ENCODE measurements at places on chromosomes 16 and 17.

- no peak for DNase-seq
Observed at GRCh38 chr17:2123375-2124251, 68.7 kb downstream of the HIC1 start.

- DNase-seq = no peak
Observed at GRCh38 chr17:17071531-17072360, 29.5 kb downstream of the MPRIP start.

- DNase-seq = no peak
Observed at GRCh38 chr17:3891626-3892094, 1.2 kb downstream of the CAMKK1 start.

DNA sequence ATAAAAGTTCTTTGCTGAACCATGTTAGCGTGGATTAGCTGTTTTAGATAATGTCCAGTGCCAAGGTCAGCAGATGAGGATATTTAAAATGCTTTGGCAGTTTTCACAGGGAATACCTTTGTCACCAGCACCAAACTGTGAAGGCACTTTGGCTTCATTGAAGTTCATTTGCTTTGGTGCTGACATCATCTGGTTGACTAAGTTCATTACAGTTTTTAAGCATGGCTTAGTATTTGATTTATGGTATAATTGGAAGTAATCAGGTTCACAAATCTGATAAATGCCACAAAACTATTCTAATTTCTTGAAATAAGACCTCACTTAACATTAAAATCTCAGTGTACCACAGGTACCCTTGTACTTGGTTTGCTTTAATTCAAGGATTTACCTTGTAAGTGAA, 4.3 kb downstream of the GID4 start:
- no peak for DNase-seq

- DNase-seq = no peak
Observed at GRCh38 chr17:7024402-7024785, 1.5 kb downstream of the BCL6B start.
